ENCODE measurements at places on chromosomes 1 and 21. TPM values are rescaled to one million over a fixed set of nuclear protein-coding genes. Genes with fewer than 3 reads are reported as not detected.

- DNase-seq: no peak
Observed at GRCh38 chr1:93056214-93056613, 22.9 kb upstream of the MTF2 start.

GRCh38 chr1:50493710-50494109 lies 70.5 kb upstream of the DMRTA2 start:
- no peak for DNase-seq

- peak; percentile 50 for DNase-seq
Observed at GRCh38 chr21:33403786-33404585, 773 bp downstream of the IFNGR2 start.

DNA sequence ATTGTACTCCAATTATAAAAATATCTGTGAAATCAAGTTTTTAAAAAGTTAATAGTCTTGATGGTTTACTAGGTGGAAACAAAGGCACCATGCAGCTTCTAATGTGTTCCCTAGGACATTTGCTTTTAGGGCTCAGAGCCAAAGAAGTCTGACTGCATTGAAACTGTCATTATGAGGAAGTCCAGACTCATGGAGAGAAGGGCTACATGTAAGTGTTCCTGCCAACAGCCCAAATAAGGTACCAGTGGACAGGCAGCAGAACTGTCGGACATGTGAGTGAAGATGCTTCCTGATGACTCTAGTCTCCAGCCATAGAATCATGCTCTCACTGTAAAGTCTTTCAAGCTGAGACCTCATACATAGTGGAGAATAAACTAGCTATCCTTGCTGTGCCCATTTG lies 287.6 kb downstream of the AKT3 start:
- DNase-seq: no peak

- no peak for DNase-seq
Observed at GRCh38 chr1:57707631-57708030, 283.8 kb upstream of the DAB1 start.

DNA sequence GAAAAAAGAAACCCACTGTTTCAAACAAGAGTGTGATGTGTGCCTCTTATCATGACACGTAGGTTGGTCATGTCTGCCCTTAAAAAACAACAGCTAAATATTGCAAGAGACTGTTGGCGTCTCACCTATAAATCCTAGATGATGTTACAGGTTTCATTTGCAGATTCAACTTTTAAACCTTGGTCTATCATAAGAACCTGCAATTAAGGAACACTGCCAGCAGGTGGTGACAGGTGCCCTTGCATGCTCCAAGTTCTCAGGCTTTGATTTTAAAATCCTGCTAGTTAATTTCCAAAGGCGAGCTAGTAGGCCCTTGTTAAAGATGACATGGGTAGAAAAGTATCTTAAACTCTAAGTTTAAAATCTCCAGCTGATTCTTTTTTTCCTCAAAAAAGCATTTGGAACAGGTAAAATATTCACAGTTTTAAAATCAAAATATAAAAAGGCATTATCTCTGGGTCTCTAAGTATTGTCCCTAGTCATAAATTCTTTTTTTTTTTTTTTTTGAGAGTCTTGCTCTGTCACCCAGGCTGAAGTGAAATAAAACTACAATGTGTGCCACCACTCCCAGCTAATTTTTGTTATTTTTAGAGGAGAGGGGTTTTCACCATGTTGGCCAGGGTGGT lies 39.1 kb downstream of the CLSTN1 start:
- DNase-seq: peak; percentile 60

BNIPL gene
- polyA plus RNA-seq: not detected
